Posterior vena cava (tissue), 2 donors: ENCODE measurements at places on chromosomes 12 and 14. TPM values are rescaled to one million over a fixed set of nuclear protein-coding genes. Genes with fewer than 3 reads are reported as not detected.

Gene PPP2R5E
- 44.5 TPM for total RNA-seq

GRCh38 chr14:101028971-101029667, 125.6 kb upstream of the RTL1 start:
- peak; percentile 69 for DNase-seq

DNA sequence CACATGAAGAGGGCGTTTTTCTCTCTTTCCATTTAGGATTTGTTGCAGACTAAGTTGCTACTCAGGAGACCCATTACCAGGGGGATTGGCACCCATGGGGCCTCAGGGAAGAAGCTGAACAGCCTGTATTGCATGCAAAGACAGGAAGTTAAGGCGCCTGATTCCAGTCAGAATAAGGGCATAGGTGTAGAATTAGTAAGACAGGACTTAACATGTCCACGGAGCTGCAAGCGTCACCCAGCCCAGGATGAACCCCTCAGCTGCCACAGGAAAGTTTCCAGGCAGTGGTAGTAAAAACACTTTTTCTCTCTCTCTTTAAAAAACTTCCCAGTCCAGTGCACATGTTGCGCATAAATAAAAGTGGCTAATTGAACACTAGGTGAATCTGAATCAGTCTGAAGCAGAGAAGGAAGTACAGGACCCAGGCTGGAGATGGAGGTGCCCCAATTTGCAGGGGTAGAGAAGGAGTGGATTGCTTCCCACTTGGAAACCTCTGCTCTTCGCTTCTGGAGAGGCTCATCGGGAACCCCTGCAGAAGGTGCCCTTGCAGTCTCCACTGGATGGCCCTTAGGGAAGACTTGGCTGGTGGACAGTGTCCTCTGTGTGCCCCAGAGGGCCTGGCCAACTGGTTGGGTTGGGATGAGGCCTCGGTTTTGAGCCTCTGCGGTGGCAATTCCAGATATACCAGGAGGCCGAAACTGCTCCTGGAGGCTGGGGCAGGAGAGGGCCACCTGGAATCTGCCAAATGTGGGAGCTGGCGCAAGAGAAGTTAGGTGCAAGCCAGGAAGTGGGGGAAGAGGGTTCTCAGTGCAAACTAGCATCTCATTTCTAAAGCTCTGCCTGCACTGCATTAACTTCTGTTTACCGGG, 10.7 kb upstream of the TBX3 start:
- no peak for DNase-seq

Gene HOXC4
- total RNA-seq: 19.4 TPM

DNA sequence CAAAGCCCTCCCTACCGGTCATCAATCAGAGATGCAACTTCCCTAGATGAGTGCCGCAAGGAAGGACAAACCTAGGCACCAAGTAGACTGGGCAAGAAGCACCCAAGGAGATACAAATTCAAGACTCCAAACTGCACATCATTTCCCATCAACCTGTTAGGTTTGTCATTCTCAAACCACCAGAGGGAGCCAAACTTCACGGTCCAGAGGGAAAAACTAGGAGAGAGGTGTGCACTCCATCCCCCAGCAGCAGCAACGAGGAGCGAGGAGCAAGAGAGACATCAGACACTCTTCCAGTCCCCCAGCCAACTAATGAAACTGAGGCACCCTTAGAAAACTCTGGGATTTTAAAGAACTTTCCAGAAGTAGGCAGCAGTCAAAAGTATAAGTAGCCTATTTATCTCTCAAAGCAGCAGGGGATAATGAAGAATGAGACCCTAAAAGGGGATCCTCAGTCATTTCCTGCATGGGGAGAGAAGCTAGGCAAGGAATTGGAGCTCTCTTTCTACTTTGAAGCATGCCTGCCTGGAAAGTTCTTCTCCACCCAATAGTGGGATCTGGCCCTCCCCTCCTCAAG, 37.0 kb upstream of the NT5DC3 start:
- no peak for DNase-seq

DNA sequence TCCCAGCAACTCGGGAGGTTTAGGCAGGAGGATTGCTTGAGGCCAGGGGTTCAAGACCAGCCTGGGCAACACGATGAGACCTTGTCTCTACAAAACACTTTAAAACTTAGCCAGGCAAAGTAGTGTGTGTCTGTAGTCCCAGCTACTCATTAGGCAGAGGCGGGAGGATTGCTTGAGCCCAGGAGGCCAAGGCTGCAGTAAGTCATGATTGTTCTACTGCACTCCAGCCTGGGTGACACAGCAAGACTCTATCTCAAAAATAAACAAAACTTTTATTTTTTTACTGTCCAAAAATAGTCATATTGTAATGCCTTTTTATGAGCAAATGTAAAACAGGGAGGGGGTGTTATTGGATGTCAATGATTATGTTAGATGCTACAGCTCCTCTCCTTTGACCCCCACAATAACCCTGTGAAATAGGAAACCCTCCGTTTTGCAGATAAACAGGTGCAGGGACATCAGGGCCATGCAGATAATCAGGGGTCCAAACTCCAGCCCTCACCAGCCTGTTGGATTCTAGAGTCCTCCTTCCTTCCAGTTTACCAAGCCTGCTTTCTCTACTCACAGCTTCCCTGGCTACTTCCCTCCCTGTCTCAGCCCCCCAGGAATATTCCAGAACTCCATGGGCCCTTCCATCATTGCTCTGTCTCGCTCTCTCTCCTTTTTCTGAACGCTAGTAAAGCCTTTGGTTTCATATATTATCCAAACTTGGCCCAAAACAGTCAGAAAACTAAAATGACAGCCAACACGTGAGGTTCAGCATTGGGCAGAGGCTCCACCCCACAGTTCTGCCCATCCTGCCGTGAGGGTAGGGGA, 5.9 kb upstream of the FBLN5 start:
- DNase-seq: no peak

Gene PZP
- total RNA-seq: 0.57 TPM

Gene RNU4-1
- total RNA-seq: 4,532 TPM

GRCh38 chr12:112370868-112371510, 11.2 kb downstream of the HECTD4 start:
- no peak for DNase-seq

GRCh38 chr12:6172086-6172485, 28.1 kb upstream of the CD9 start:
- DNase-seq: no peak

DNA sequence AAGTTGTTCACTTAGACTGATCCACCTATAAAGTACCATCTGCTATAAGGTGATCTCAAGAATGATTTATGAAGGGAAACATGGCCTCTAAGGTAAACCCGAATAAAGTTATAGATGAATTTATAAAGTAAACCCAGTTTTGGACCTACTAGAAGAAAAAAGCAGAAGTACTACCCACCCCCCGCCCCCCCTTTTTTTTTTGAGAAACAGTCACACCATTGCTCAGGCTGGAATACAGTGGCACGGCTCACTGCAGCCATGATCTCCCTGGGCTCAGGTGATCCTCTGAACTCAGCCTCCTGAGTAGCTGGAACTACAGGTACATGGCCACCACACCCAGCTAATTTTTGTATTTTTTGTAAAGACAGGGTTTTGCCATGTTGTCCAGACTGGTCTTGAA, 3.9 kb downstream of the ENTPD5 start:
- DNase-seq: no peak

DNA sequence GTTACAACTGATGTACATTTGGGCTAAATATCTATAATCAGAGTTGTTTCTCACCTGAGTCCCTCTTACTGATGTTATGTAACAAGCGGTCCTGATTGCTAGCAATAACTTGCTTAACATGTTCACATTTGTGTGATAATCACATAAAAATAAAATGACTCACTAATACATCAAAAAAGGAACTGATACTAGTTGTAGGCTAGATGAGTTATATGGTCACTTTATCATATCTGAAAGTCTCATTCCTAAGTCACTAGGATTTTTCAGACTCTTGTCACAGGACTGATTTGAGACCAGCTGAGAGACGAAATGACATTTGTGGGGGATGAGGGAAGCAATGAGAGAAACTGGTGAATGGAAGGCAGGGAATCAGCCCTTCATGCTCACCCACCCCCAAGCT, 34.3 kb downstream of the NKX2-1 start:
- DNase-seq: no peak

DNA sequence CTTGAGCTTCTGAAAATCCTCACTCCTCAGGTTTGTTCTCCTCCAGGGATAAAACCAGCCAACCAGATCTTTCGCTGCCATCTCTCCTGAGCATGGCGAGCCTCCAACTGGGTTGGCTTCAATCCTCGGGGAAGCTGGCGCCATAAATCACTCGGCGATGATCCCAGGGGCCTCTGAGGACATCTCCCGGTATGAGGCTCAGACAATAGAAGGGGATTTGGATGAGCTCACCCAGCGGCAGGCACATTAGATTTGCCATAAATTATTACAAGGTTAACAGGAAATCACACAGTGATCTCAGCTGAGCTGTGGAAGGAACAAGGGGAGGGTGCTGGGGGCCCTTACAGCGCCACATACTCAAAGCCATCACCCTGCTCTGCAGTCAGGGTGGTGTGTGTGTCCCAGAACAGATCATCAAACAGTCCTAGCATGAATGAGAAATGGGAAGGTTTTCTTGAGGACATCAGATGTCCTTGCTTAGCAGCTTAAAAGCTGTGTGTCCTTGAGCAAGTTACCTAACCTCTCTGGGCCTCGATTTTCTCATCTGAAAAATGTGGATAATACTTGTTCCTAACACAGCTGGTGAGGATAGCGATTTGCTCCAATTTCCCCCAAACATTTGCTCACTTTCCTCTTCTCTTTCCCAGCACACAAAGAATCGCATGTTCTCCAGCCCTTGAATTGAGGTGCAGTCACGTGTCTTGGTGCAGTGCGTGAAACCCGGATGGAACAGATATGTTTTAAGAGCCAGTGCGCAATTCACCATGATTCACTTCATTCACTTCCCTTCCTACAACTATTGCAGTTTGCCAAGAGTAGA, 142.8 kb downstream of the SCARB1 start:
- no peak for DNase-seq

- no peak for DNase-seq
Measured at GRCh38 chr14:74954947-74955228, 509 bp downstream of the PGF start.

DNA sequence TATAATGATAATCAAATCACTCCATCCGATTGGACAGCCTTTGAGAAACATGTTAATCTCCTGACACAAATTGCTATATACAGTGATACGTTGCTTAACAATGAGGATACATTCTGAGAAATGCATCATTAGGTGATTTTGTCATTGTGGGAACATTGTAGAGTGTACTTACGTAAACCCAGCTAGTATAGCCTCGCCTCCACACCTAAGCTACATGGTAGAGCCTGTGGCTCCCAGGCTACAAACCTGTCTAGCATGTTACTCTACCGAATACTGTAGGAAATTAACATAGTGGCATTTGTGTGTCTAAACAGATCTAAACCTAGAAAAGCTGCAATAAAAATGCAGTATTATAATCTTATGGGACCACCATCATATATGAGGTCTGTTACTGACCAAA, 128.6 kb upstream of the PWP1 start:
- no peak for DNase-seq

GRCh38 chr12:6957741-6958608, 6.8 kb downstream of the PTPN6 start:
- no peak for DNase-seq

DNA sequence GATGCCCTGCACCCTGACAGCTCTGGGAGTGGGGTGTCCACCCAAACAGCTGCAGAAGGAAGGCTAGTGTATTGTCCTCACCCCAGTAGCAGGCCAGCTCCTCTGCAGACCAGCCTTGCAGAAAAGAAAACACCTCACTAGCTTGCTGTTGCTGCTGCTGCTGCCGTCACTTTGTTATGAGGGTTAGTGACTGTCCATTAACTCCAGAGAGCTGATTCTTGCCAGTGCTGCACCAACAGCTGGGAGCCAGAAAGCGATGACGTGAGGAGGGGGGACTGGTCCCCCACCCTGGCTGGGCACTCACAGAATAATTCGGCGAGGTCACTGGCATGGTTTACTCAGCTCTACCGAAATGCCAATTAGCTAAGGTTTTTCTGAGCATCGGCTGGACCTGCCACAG, 2.8 kb downstream of the SYNDIG1L start:
- no peak for DNase-seq

DNA sequence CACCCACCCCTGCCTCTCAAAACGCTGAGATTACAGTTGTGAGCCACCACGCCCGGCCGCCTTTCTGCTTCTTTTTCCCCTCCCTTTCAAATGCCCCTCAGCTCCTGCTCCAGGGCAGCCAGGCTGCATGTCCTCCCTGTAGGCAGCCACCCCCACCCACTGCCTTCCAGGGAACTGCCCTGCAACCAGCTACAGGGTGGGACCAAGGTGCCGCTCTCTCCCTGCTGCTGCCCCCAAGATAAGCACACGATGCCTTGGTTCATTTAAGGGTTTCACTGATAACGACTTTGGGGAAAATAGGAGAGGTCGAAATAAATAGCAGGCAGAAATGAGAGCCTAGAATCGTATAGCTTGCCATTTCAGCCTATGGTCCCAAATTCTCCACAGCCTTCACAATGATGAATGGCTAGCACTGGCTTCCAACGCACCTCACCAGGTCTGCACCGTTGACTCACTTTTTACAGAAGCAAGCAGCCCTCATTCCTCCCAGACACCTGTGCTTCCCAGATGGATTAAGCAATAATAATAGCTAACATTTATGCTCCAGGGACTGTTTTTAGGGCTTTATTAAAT, 40.7 kb downstream of the ATG14 start:
- no peak for DNase-seq

Gene TSPAN11
- 3.6 TPM for total RNA-seq

GRCh38 chr14:76467711-76468155, 91.8 kb downstream of the ESRRB start:
- DNase-seq: peak; percentile 47

GRCh38 chr12:113769305-113769704, 196.8 kb downstream of the RBM19 start:
- no peak for DNase-seq

DNA sequence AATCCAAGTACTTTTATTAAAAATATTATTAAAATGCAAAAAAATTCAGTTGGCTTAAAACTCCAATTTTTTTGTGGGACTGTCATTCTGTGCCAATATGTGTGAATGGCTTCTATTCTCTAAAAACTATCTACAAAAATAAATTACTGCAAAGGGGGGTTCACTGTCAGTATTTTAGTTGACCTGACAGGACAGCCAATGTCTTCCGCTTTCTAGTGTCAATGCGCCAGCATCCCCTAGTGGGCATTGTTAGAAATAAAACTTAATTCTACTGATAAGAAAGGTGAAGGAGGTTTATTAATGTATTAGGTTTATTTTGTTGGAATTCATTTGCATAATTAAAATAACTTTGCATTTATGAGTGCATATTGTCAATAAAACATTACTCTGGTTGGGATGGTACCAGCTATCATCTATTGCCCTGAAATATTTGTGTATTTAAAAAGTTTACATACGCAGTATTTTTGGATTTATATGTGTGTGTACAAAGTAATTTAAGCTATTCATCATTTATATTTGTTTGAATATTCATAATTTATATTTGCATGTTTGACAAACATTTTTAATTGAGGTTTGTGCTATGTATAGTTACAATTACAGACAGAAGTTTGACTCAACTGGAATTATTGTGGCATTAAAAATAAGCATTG, 527.2 kb downstream of the FLRT2 start:
- DNase-seq: no peak
